ENCODE measurements at places on chromosomes 3 and 15.

DNA sequence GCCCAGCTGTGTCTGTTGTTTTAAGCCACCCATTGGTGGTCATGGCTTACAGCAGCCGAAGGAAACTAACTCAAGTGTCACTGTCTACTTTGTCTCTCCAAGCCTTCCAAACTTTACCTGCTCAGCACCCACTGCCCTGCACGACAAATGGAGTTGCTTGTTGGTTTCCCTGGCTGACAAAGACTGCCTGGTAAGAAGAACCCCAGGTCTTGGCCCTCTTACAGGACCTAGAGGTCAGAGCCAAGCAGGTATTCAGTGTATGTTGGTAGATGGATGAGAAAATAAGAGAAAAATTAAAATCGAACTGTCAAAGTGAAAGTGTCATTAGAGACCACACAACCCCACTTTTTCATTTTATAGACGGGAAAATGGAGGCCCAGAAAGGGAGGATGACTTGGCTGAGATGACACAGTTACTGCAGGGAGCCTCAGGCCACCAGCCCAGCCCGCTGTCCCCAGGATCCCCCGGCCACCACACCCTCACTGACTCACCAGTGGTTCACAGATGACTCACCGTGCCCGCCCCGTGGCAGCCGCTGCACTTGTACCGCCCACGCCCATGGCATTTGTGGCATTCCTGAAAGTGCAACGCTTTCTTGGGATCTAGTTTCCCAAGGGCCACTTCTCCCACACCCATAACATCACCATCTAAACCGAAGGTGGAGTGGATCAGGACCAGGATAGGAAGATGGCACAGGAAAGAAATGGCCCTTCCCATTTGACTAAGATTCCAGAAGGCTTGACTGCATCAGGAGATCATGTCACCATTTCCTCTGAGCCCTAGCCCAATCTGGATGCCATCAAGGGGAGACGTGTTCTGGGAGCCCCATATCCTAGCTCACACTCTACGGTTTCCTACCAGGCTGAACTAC, 15.2 kb downstream of the SSUH2 start:
- no peak for DNase-seq

DNA sequence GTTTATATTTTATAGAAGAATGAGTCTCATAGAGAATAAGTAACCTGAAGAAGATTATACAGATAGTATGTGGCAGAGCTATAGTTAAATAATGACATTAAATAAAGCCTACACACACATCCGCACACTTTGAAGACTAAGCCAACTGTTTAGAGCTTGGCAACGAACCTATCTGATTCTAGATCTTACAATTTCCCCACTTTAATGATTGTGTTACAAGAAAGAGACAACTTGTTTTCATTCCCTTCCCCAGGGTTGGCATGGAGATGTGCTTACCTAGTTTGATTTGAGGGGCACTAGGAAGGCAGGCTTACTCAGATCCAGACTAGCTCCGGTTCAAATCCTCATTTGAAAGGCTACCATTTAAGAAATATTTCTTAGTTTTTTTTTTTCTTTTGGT, 61.9 kb upstream of the CBLB start:
- no peak for DNase-seq

DNA sequence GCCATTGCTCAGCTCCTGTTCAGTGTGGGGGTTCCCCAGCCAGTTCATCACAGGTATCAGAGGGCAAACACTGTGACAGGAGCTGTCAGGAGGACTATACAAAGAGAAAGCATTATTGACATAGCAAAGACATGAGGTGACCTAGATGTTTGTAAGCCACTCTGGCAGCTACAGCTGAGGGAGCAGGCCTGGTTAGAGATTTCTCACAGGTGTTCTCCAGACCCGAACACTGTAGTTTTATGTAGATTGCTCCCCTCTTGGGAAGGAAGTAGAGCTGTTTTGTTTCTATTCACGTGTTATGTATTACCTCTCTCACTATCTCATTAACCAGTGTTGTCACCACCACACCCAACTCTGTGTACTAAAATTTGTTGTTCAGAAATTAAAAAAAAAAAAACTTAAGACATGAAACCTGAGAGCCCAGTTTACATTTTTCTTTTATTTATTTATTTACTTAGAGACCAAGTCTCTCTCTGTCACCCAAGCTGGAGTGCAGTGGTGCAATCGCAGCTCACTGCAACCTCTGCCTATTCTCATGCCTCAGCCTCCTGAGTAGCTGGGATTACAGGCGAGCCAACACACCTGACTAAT, 123.7 kb downstream of the RBPMS2 start:
- peak; percentile 34 for DNase-seq

- DNase-seq: peak; percentile 81
Measured at GRCh38 chr3:116135457-116136085, 309.7 kb downstream of the LSAMP start.

- no peak for DNase-seq
Measured at GRCh38 chr15:99764522-99764921, 31.3 kb upstream of the LYSMD4 start.

GRCh38 chr3:178479860-178480259, 56.4 kb upstream of the KCNMB2 start:
- DNase-seq: no peak

DNA sequence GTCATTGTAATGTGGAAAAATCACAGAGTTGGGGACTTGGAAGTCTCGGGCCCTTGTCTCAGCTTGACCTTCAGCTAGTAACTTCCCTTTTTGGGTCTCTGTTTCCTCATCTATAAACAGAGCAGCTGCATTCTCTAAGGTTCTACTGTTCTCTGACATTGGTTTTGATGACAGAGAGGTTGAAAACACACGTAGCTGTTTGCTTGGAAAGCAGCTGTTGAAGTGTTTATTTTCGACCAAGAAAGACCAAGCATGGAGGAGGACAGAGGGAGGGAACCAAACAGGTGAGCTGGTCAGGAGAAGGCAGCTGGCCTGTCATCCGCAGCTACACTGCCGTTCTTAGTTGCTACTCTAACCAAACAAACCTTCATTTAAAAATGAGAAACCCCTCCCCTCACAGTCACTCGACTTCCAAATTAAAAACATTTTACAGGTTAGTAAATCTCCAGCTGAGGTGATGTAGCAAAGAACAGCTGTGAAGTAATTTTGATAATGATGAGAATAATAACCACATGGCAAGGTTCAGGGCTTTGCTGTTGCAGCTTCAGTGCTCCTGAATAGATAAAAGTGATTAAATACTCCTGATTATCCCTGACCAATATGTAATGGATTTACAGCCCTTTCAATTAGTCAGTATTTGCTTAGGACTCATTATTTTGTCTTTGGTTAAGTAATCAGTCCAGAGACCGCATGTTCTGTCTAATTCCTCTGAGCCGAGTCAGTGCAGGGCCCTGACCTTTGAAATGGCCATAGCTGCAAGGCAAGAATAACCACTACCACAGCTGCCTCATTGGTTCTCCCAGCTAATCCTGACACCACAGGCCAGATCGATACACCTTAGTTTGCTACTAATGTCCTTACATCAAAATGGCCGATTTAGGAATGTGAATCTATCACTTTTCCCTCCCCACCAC, 65.3 kb downstream of the MEIS2 start:
- no peak for DNase-seq

- DNase-seq: no peak
Measured at GRCh38 chr15:70286113-70286806, 188.5 kb upstream of the TLE3 start.

- no peak for DNase-seq
Measured at GRCh38 chr3:78459796-78460195, 1308.0 kb downstream of the ROBO1 start.

DNA sequence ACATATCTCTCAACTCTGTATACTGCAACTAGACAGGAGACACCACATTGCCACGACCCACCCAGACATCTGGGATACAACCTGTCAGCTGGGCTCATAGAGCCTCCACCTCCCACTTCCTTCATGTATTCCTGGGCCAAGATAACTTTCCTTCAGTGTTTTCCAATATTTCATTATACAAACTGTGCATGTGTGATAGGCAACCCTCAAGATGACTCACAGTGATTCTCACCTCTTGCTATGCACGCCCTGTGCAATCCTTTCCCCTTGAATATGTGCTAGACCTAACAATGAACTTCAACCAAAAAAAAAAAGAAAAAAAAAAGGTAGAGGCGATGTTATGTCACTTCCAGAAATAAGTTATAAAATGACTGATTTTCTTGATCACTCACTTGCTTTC, 138.0 kb upstream of the ALCAM start:
- no peak for DNase-seq

- no peak for DNase-seq
Measured at GRCh38 chr3:9198899-9199335, 50.5 kb downstream of the SRGAP3 start.

GRCh38 chr3:73365756-73366397, 258.9 kb downstream of the PDZRN3 start:
- peak; percentile 48 for DNase-seq

GRCh38 chr15:66803182-66803729, 101.2 kb downstream of the SMAD6 start:
- DNase-seq: peak; percentile 17

- DNase-seq: no peak
Measured at GRCh38 chr3:108152274-108152673, 61.4 kb upstream of the CD47 start.

GRCh38 chr3:116912116-116912515, 202.5 kb downstream of the TUSC7 start:
- no peak for DNase-seq

GRCh38 chr3:149314807-149315578, 18.4 kb downstream of the TM4SF18 start:
- DNase-seq: no peak

GRCh38 chr3:123941121-123941520, 19.9 kb downstream of the CCDC14 start:
- peak; percentile 37 for DNase-seq

- DNase-seq: peak; percentile 76
Measured at GRCh38 chr15:93982226-93982727, 249.1 kb upstream of the MCTP2 start.

GRCh38 chr3:185837414-185837813, 12.6 kb upstream of the IGF2BP2 start:
- peak; percentile 39 for DNase-seq

- no peak for DNase-seq
Measured at GRCh38 chr3:101900316-101900715, 51.0 kb downstream of the NFKBIZ start.

- no peak for DNase-seq
Measured at GRCh38 chr3:105963161-105963560, 94.3 kb upstream of the CBLB start.

DNA sequence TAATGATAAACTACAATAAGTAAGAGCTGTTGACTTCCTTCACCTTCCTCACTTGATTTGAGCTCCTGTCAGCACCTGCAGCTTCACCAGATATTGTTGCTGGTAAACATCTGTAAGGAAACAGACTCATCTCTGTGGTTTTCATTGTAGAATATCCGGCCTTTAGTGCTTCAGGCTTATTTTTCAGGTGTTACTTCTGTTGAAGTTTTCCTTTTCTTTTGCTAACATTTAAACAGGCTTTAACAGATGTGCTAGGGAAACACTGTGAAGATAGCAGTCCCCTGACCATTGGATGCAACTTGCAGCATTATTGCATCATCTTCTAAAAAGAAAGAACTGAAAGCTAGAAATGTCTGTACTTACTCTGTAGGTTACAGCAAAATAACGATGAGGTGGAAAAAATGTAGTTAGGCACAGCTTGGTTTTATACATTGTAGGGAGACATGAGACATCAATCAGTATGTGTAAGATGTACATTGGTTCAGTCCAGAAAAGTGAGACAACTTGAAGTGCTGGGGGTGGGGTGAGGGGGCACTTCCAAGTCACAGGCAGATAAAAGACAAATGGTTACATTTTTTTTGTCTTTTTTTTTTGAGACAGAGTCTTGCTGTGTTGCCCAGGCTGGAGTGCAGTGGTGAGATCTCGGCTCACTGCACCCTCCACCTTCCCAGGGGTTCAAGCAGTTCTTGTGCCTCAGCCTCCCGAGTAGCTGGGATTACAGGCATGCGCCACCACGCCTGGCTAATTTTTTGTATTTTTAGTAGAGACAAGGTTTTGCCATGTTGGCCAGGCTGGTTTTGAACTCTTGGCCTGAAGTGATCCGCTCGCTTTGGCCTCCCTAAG, 10.2 kb downstream of the EDEM1 start:
- no peak for DNase-seq

GRCh38 chr3:56389183-56389830, 79.0 kb downstream of the ERC2 start:
- DNase-seq: no peak

DNA sequence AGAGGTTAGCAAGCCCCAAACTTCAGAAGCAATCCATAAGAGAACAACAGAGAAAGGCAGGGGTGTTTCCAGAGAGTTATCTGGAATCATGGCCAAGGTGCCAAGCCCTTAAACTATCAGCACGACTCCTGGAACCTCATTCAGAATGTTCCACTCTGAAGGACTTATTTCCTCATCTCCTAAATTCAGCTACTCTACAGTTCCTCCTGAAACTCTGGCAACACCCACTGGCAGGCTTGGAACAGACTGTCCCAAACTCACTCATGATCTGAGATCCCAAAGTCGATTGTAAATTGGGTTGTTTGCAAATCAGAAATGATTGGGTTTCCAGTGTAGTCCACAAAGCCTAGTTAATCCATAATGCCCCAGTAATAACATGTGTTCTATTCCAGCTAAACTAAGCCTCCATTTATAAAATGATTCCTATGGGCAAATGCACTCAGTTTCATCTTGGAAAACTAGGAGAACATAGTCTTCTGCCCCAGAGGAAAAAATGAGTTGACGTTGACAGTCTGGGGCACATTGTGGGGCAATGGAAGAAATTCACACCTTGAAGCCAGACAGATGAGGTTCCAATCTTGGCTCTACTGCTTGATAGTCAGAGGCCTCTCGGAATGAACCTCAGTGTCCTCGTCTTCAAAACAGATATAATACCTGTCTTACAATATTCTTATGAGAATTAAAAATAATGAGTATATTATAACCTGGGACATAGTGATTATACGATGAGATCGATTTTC, 65.9 kb downstream of the SLCO2A1 start:
- DNase-seq: no peak

- DNase-seq: peak; percentile 83
Measured at GRCh38 chr3:65685621-65686235, 353.0 kb downstream of the MAGI1 start.

DNA sequence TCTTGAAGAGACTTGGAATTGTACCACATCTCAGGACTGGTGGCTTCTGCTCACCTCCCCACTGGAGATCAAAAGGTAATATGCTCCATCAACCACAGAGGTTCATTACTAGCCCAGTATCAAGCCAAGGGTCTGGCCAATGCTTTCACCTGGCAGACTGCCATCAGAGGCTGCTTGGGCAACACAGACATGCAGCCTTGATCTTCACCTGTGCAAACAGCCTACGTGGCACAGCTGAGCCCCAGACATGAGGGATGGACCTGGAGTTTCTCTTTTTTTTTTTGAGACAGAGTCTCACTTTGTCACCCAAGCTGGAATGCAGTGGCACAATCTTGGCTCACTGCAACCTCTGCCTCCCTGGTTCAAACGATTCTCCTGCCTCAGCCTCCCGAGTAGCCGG, 105.6 kb upstream of the HES1 start:
- no peak for DNase-seq

DNA sequence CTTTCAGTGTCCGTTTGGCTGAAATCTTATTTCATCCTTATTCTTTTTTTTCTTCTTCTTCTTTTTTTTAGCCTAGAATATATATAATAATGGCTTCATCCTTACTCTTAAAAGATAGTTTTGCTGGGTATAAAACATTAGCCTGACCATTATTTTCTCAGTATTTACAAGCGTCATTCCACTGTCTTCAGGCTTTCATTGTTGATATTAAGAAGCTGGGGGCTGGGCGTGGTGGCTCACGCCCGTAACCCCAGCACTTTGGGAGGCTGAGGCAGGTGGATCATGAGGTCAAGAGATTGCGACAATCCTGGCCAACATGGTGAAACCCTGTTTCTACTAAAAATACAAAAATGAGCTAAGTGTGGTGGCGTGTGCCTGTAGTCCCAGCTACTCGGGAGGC, 10.6 kb downstream of the ZNF710 start:
- no peak for DNase-seq
